ENCODE measurements at places on chromosomes 2 and 18.

GRCh38 chr2:9021563-9022211, 18.2 kb upstream of the MBOAT2 start:
- DNase-seq, result no peak

- DNase-seq, result no peak
Observed at GRCh38 chr18:9348079-9348671, 13.6 kb downstream of the TWSG1 start.

- DNase-seq, result no peak
Observed at GRCh38 chr2:183383854-183384253, 259.6 kb downstream of the NUP35 start.

DNA sequence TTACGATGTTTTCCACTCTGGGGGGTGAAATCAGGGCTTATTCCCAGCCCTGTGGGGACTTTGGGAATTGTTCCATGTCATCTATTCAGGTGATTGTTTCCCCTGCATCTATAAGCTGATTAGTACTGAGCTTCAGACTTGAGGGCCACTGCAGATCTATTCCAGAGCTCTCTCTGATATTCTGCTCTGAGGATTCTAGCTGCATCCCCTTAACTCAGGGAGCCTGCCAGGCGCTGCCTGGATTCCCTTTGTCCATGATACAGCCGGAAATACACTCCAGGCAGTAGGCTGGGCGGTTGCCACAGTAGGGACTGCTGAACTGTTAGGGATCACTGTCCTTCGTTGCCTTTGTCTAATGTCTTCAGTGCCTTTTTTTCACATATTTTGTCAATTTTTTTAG, 31.3 kb downstream of the PTRHD1 start:
- DNase-seq, result no peak

DNA sequence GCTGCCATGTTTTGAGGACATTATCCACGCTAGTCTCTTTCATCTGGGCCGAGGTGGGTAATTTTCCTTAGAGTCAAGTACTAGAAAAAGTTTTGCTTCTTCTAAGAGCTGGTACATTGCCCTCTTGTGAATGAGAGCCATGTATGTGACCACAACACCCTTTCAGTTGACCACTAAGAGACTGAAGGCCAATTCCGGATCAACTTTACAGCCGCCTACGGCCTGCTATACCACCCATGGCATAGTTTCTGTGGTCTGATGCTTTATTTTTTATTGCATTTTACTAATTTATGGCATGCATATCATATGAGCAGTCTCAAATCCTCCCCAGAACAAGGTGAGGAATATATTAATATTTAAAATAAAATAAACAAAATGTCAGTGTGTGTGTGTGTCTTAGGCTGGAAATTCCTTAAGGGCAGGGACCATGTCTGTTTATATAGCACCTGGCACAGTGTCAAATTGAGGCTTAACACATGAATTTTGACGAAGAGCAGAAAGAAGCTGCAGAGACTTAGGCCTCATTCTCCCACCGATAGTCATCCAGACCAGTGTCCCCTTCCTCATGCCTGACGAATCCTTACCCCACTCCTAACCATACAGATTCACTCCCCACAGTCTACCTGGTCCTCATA, 35.4 kb downstream of the PSD4 start:
- no peak for DNase-seq

GRCh38 chr18:11392980-11393885, 216.2 kb upstream of the SLC35G4 start:
- no peak for DNase-seq

GRCh38 chr2:2793514-2793913, 462.4 kb upstream of the MYT1L start:
- DNase-seq, result no peak

GRCh38 chr2:70994009-70994698, 519 bp downstream of the TEX261 start:
- DNase-seq, result no peak

DNA sequence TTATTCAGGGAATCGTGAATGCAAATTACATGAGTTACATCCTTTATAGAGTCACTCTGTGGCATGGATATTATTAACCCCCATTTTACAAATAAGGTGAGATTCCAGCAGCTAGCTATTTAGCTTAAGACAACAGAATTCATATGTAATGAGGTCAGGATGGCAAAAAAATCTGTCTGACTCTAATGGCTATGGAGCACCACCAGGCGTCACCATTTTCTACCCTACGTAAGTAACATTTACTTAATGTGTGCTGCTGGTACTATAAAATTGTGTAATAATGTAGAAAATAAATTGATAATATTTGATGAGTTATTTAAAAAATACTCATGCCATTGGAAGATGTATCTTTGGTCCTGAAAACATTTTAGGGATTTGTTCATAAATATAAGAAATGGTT, 2040.1 kb upstream of the LRRTM1 start:
- no peak for DNase-seq

DNA sequence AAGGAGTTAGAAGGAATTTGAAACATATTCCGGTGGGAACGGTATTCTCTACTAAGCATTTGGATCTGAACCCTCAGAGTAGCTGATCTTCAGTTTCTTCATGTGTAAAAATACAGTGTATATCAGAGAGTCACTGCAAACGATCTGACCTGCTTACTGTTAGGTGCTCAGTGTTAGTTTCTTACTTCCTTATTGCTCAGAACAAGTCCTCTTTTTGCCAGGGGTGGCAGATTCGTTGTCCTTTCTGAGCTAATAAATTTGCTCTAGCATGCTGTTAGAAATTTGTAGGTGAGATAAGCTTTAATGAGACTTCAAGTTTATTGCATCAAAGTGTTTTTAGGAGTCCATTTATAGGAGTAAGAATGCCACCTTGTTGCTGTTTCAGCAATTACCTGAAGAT, 15.8 kb downstream of the PLEKHA3 start:
- no peak for DNase-seq

DNA sequence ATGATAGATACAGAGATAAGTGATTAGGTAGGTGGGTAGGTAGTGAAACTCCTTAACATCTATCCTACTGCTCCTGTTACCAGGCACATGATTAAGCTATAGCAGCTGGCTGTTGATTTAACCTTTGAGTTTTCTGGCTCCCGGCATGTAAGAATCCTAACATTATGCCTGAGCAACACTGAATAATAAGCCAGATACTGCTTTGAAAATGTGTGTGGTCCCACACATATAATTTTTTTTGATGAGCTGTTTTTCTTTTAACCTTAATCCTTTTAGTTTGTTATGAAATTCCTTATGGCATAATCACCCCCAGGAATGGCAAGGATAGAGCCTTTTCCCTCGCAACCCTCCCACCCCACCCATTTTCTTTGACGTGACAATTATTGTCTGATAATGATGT, 104.2 kb upstream of the NEUROD1 start:
- no peak for DNase-seq

- no peak for DNase-seq
Observed at GRCh38 chr18:46338205-46338604, 234.0 kb downstream of the HAUS1 start.
